Activated naive CD8-positive, alpha-beta T cell treated with anti-CD3 and anti-CD28 coated beads, Interleukin-2, amount 10 ng/mL, durations not matched to agents 7 days and 5 days (primary cell): ENCODE measurements at places on chromosomes 11 and 22. TPM values are rescaled to one million over a fixed set of nuclear protein-coding genes. Genes with fewer than 3 reads are reported as not detected.

DNA sequence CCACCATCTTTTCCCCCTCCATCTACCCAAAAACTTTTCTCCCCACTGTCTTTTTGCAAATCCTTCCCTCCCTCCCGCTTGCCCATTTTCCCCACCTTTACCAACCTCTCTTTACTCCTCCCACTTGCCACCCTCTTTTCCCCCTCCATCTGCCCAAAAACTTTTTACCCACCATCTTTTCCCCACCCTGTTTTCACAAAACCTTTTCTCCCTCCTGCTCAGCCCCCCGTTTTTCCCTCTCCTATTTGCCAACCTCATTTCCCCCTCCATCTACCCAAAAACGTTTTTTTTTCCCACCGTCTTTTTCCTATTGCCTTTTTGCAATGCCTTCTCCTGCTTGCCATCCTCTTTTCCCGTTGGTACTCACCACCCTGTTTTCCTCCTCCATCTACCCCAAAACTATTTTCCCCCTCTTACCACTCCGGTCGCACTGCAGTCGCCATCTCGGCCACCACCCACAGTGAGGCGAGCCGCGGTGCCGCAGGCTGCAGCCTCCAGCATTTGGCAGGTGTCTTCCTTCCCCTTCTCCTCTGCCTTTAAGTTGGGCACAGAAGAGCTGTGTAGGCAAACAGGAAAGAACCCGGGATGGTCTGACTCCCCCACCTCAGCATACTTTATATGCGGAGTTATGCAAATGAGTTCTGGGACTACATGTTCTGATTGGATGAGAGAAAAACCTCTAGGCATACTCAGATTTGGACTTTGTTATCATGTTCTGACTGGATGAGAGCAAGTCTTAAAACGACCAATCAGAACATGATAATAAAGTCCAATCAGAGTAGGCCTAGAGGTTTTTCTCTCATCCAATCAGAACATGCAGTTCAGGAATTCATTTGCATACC is 121.2 kb upstream of the VPREB1 start:
- H3K27me3 ChIP-seq, result peaks cover 23% of the 10 kb centered on the region
- no peak overlapping the region for H3K4me3 ChIP-seq
- no peak for DNase-seq
- no peaks in the 10 kb centered on the region for H3K36me3 ChIP-seq
- peaks cover 1% of the 10 kb centered on the region for H3K4me1 ChIP-seq
- no peak overlapping the region for H3K27ac ChIP-seq

The ANO9 gene
- 122 TPM for total RNA-seq

DNA sequence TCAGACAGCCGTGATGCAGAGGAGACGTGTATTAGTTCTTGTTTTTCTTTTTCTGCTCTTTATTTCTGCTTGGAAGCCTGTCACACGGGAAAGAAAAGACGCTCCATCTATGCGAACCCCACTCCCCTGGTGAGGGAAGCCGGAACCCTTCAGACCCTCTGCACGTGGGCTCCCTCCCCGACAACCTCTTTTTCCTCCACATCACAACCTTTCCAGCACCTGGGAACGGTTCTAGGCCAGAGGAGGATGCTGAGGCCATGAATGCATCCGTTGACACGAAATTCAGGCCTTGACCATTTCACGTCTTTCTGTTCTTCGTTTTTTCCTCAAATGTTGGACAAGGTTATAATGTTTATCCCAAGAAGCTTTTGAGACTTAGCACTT is 85.3 kb upstream of the WNT7B start:
- no peaks in the 10 kb centered on the region for H3K27me3 ChIP-seq
- no peaks in the 10 kb centered on the region for H3K36me3 ChIP-seq
- no peak for DNase-seq
- H3K27ac ChIP-seq, result no peak overlapping the region

The ABCC8 gene
- not detected for total RNA-seq

GRCh38 chr22:42500161-42500835 is 19.3 kb downstream of the RRP7A start:
- H3K4me1 ChIP-seq, result peaks cover 16% of the 10 kb centered on the region
- H3K4me3 ChIP-seq, result peak overlapping the region; percentile 70
- peak; percentile 88 for DNase-seq
- peaks cover 1% of the 10 kb centered on the region for H3K36me3 ChIP-seq
- peaks cover 6% of the 10 kb centered on the region for H3K27me3 ChIP-seq
- no peak overlapping the region for H3K27ac ChIP-seq

DNA sequence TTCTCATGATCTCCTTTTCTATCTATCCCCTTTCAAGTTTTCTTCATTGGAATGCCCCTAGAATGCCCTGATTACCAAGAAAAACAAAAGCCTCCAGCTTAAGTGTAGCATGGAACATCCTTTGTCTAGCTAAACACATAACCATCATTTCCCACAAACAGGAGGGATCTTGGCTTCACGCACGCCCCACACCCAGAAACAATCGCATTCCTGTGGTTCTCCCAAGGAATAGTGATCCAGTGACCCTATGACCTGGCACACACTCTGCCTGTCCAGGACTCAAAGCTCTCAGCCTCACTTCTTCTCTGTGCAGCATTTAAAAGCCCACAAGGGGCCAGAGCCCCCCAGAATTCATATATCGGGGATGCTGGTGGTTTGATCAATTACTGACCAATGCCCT is 9.3 kb upstream of the POU2AF1 start:
- peaks cover 3% of the 10 kb centered on the region for H3K36me3 ChIP-seq
- H3K4me1 ChIP-seq, result peaks cover 17% of the 10 kb centered on the region
- DNase-seq, result no peak
- H3K27me3 ChIP-seq, result no peaks in the 10 kb centered on the region
- H3K4me3 ChIP-seq, result no peak overlapping the region
